C1 segment of cervical spinal cord (tissue), 14 donors: ENCODE measurements at places on chromosomes 7 and 10.

GRCh38 chr10:60280475-60280874 lies 109.2 kb downstream of the ANK3 start:
- DNase-seq, result no peak

DNA sequence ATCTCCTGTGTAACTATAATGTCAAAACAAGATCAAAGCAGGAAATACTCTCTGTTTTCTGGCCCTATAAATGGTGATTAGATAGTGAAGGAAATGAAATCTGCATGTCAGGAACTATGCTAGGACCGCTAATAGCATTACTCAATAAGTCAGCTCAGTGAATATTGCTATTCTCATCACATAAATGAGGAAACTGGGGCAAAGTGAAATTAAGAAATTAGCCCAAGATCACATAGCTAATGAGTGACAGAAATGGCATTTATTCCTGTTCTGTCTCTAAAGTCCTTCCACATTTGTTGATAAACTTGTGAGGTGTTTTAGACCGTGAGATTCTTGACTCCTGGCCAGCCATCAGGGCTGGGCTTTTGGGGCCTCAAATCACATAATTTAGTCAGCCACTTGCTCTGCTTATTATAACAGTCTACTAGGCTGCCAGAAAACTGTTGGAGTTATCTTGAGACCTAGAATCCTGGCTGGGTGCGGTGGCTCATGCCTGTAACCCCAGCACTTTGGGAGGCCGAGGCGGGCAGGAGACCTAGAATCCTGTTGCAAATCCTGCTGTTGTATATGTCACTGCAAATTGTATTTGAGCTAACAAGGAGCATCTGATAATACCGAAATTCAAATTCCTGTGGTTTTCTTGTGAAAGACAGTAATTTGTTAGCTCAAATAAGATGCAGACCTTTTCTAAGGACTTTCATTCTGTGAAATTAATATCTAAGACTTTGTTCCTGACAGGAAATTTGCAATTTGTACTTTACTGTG lies 66.5 kb upstream of the SHTN1 start:
- no peak for DNase-seq

- DNase-seq, result no peak
Measured at GRCh38 chr10:55058800-55059199, 257.8 kb upstream of the PCDH15 start.

DNA sequence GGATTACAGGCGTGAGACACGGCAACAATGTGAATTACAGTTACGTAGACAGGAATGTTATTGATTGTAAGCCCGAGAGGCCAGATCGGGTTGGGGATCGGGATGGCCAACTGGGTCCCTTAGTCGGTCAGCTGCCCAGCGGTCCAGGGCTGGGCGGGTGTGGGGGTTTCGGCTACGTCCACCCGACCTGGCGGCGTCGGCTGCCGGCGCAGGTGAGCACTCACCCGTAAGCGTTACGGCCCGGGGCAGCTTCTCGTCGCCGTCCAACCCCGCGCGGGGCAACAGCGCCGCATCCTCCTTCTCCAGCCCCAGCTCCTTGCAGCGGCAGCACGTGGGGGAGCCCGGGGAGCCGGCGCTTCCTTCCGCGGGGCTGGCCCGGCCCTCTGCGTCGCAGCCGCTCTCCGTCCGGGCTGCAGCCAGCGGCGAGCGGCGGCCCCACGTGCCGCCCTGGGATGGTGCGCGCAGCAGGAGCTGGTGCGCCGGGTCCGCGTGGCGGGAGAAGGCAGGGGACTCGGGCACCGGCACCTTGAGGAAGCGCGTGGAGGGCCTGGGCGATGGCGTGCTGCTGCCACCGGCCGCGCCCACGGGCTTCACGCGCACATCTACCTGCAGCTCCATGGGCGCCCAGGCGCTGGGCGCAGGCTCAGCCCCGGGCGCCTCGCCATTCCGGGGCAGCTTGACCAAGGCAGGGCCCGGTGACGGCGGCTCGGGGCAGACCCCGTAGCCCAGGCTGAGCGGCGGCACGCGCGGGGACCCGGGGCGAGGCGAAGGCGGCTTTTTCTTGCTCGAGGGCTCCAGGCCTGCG lies 609 bp downstream of the KLRG2 start:
- no peak for DNase-seq

- DNase-seq, result no peak
Measured at GRCh38 chr7:148852272-148852671, 31.8 kb downstream of the EZH2 start.

DNA sequence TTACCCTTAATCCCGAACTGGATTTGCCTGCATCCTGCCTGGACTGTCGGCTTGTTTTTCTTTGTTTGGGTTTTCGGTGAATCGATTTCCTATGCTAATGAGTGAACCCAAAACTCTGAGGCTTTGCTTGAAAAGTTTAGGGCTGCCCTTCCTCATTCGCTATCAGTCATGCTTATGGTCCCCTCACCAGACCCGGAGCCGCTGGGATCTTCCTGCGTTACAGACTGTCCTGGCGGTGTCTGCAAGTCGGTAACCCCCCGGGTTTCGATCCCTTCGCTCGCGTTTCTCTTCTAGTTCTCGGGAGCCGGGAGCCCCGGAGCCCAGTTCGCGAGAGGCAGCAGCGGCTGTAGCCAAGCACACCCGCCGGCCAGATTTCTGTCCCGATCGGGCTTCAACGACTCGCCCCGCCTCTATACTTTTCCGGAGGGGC lies 2.2 kb downstream of the EMX2 start:
- DNase-seq, result no peak

DNA sequence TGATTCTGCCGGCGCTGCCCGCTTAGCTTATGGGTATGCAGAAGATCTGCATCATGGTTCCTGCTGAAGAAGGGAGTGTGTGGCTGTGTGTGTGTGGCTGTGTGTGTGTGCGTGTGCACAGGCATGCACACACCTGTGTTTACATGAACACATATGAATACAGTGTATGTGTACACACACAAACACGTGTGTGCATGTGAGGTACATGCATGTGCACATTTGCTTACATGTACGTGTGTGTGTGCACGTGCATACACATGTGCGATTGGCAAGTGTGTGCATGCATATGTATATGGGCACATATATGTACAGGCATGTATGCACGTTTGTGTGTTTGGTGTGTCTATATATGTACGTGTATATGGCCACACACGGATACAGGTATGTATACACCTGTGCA lies 16.4 kb upstream of the FAM20C start:
- no peak for DNase-seq

GRCh38 chr10:104300002-104300735 lies 31.2 kb downstream of the GSTO2 start:
- DNase-seq, result no peak

GRCh38 chr10:118712930-118713634 lies 41.7 kb downstream of the CACUL1 start:
- no peak for DNase-seq

DNA sequence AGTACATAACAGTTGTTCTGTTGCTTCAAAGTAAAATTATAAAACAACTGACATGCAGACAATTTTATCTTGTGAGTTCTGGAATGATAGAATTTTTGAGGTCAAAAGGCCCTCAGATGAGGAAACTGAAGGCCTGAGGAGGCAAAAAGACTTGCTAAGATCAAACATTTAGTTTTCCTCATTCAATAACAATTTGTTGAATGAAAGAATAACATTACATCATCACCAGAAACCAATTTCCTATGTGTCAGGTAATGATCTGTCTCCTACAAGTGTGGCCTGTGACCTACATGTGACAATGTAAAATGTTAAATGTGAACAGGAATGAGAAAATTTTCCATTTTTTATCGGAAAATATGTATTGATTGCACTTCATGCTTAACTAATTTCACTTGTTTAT lies 16.6 kb upstream of the ASB4 start:
- DNase-seq, result no peak

GRCh38 chr7:143458681-143459080 lies 15.4 kb downstream of the TAS2R60 start:
- no peak for DNase-seq
